ENCODE measurements at places on chromosomes 7 and 10. TPM values are rescaled to one million over a fixed set of nuclear protein-coding genes. Genes with fewer than 3 reads are reported as not detected.

Gene ATP6V0A4
- total RNA-seq = 0.13 TPM

Gene SRI
- 148 TPM for total RNA-seq

Gene UTF1
- not detected for total RNA-seq

Gene PDLIM1
- 106 TPM for total RNA-seq

Gene SUN3
- not detected for total RNA-seq

Gene FLNC
- 210 TPM for total RNA-seq

Gene MYOZ1
- not detected for total RNA-seq

Gene DRGX
- total RNA-seq = not detected

Gene GARIN1A
- total RNA-seq = 0.07 TPM

Gene TFR2
- total RNA-seq = 0.44 TPM

Gene NEUROG3
- total RNA-seq = not detected

Gene GRID1
- not detected for total RNA-seq

Gene HTRA1
- total RNA-seq = 50.4 TPM

Gene PRSS37
- total RNA-seq = not detected

Gene GPR15LG
- total RNA-seq = not detected

Gene FGFR2
- total RNA-seq = 0.10 TPM

Data from mammary microvascular endothelial cell (primary cell).